Iris pigment epithelial cell (primary cell): ENCODE measurements at places on chromosomes 5 and 9.
A peak's percentile ranks its signal among the peaks of the same experiment; 100 is the strongest.

- no peak for DNase-seq
Observed at GRCh38 chr5:147687118-147687517, 95.4 kb downstream of the JAKMIP2 start.

DNA sequence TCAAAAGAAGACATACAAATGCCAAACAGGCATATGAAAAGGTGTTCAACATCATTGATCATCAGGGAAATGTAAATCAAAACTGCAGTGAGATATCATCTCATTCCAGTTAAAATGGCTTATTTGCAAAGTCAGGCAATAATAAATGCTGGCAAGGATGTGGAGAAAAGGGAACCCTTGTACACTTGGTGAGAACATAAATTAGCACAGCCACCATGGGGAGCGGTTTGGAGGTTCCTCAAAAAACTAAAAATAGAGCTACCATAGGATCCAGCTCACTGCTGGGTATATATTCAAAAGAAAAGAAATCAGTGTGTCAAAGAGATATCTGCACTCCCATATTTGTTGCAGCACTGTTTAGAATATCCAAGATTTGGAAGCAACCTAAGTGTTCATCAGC is 50.3 kb downstream of the AP3S1 start:
- DNase-seq = no peak

- peak; percentile 46 for DNase-seq
Observed at GRCh38 chr9:71737455-71737854, 30.9 kb downstream of the CEMIP2 start.

DNA sequence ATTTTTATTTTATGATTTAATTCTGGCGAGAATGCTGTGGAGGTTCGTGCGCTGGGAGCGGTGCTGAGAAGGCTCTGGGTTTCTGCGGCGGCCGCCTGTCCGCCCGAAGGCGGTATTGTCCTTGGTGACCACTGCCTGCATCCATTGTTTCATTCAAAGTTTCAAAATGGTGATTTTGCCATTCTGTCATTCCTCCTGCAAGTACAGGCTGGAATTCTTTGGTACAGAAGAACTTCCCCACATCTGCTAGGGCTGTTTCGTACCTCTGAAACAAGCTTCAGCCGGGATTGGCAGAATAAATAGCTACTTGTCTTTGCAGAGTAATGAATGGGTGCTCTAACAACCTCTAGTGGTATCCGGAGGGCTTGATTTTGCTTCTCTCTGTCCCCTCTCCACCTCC is 112.6 kb upstream of the CACNA1B start:
- DNase-seq = no peak

DNA sequence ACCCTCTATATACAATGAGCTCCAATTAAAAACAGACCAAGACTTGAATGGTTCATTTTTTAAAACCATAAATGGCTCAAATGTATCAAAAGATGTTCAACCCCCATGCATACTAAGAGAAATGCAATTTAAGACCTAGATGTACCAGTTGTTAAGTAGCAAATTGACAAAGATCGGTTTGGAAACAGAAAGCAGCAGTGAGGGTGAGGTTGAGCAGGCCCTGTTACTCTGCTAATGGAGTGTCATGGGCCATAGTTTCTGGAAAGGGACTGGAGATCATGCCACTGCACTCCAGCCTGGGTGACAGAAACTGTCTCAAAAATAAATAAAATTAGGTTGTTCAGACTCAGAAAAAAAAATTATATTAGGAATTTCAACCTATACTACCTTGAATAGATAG is 55.0 kb downstream of the FNBP1 start:
- no peak for DNase-seq

DNA sequence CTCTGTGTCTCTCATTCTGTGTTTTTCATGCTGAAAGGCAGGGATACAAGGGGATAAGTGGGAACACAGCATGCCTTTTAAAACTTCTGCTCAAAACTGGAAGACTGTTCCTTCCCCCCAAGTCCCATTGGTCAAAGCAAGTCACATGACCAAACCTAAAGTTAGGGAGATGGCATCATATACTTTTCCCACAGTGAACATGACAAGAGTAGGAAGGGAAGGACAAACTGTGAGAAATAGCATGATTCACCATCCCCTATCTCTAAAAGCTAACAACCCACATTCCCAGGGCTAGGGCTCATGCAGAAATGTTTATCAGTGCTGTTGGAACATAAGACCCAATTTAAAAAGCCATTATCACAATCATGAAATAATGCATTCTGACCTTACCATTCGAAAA is 24.2 kb upstream of the SHISAL2B start:
- peak; percentile 83 for DNase-seq
